NB4 (cell line): ENCODE measurements at places on chromosomes 4 and X.

DNA sequence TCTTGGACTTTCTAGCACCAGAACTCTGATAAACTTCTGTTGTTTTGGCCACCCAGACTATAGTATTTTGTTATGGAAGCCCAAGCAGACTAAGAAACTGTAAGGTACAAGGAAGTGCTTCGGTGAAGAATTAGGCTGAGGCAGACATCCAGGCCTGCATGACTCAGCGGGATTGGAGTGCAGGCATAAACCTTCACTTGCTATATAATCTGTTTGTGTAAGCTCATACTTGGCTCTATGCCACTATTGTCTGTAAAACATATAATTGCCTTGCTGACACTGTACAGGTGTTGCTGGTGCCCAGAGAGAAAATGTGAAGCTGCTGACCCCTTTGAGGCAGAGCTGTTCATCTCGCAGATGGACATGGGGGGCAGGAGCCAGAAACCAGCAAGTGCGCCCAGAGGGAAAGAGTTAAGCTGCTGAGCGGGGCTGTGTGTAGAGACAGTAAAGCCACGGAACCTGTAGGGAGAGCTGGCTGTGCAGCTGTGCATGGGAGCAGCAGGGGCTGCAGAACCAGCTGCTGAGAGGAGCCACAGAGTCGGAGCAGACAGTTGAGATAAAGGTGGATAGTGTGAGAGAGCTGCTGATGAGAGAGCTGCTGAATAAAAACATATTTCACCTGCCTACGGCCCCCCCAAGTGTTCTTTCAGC lies 96.2 kb downstream of the RBM46 start:
- peak; percentile 21 for DNase-seq

DNA sequence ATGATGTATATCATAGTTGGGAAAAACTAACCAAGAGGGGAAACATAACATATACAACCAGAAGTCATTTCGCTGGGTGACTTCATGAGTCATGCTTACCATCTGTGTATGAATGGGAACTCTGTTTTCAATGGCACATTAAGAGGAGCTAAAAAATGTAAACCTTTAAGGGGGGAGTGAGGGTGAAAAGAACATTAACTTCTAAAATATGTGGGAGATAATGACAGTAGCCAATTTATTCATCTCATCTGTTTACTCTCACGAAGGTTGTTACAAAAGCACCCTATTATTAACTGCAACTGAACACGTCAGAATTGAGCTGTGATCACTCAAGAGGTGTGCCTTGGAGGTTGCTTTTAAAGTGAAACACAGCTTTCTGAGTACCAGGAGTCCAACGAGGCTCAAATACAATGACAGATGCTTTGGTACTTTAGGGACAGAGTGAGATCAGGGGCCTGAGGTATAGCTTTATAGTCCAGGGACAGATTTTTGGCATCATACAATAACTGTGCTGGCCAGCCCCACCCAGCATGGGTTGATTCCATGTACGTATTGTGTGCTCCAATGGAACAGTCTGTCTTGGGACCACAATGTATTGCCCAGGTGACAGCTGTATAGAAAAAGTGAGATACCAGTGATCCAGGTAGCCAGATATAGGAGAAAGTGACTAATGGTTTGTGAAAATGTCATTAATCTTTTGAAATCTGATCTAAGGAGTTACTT lies 107.3 kb downstream of the AMMECR1 start:
- DNase-seq, result no peak

GRCh38 chr4:190121759-190122158 lies 51.8 kb upstream of the DUX4 start:
- no peak for DNase-seq

GRCh38 chr4:27272217-27272616 lies 411.6 kb downstream of the STIM2 start:
- DNase-seq, result no peak

DNA sequence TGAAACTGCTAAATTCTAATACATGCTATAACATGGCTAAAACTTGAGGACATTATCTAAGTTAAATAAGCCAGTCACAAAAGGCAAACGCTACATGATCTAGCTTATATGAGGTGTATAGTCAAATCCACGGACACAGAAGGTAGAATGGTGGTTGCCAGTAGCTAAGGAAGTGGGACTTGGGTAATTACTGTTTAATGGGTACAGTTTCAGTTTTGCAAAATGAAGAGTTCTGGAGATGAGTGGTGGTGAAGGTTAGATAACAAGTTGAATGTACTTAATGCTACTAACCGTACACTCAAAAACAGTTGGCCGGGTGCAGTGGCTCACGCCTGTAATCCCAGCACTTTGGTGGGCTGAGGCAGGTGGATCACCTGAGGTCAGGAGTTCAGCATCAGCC lies 644.5 kb upstream of the DIPK2B start:
- no peak for DNase-seq

- DNase-seq, result no peak
Observed at GRCh38 chr4:21946858-21947257, 1.7 kb downstream of the KCNIP4 start.

DNA sequence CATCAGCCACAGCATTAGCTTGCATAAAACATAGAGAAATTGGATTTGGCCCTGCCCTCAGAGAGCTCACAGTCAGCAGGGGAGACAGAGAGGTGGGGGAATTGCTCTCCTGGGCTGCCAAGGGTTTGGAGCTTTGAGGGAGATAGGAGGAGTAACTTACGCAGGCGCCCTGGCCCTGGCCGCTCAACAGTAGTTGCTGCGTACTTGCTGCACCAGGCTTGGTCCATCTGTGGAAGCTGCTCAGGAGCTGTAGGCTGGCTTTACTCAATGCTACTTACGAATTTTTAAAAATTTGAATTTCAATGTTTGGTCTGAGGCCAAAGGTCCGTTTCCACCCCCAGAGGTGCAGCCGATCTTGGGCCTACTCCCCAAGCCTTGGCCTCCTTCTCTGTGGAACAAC lies 83.3 kb downstream of the CPZ start:
- DNase-seq, result no peak

DNA sequence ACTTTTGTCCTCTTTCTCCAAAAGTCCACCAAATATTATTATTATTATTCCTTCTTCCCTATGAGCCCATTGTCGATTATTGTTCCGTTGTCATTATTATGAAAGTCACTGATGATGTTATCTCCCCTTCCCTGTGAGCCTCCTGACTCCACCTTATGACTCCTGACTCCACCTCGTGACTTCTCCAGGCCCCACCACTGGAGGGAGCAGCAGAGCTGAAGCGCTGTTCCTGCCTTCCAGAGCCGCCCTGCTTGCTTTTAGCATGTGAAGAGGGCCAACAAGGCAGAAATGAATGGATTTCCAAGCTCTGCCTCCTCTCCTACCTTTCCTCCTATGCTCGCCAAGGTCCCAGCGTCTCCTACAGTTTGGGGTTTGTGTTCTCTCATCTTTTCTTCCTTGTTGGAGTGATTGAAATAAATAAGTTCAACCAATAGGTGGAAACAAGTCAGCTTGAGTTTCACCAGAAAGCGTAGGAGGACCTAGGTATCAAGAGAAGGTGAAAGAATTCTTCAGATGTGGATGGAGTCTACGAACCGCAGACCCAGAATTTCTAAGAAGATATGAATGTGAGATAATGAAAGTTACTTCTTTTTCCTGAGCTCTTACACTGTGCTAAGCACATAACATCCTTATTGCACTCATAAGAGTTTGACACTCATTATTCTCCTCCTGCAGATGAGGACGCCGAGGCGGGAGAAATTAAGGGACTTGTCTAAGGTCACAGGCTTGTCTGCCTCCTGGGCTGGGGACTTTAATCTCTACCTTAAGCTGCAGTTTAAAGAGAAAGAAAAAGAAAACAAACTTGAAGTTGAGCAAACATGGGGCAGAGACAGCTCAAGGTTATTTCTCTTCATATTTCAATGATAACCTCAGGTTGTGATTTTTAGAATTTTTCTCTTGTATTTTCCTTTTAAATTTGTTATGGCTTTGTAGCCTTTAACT lies 26.1 kb downstream of the IGSF1 start:
- DNase-seq, result peak; percentile 31

GRCh38 chr4:25448379-25449109 lies 71.5 kb downstream of the ANAPC4 start:
- DNase-seq, result no peak

GRCh38 chr4:39763714-39764572 lies 66.0 kb downstream of the UBE2K start:
- DNase-seq, result no peak

DNA sequence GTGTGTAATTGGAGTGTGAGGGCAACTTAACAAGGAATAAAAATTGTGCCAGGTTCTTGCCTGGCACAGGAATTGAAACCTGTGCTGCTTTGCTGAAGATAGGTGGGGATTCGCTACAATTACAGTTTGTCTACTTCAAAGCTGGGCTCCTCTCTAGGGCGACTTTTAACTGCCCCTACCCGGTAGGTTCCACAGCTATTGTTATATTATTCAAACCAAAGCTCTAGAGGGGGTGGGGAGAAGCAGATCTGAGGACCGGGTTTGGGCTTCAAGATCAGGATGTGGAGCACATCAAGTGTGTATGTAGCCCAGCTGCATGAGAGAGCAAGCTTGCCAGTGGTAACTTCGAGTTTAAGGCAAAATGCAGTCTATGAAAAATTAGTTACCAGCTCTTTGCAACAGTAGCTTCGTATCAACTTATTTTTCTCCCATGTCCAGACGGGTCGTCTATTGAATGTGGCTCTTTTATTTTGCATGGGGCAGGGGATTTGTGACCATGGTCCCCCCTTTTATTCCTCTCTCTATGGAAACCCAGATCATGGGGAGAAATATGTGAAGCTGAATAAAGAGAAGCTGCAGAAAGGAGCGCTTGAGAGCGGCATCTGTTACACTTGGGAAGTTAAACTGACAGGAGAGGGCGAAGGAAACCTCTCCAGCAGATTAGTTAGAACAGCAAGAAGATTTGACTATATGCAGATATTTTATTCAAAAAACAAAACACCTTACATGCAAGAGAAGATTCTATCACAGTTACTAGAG lies 3.2 kb upstream of the POU3F4 start:
- no peak for DNase-seq

DNA sequence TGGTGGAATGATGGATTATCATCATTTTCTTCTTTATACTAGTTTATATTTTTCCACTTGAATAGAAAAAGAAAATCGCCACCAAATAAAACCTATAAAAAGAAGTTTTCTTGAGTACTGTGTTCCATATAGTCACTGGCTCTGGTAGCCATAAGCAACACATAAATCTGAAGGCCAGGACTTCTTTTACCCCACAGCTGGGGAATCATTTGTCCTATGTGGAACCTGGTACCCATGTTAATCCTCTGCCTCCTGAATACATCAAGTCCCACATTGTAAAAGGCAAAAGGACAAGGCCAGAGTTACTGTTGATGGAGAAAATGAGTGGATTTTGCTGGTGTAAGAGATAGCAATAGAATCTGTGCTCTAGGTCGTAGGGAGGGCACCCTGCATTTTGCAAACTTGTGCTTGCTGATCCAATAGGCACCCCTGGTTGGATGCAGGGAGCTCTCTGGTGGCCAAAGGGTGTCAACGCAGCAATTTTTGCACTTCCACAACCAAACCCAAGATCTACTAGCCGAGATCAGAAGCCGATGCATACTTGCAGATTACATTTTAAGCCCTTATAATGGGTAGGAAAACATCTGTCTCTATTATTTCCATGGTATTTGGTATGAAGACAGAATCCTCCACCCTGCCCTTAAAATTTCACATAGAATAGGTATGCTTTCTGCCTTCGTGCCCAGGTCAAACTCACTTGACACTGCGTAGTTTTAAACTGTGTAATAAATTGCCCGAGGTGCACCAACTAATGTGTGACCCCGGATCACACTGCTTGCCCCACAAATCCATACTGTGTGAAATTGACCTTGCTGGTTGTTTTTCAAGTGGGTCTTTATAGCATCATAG lies 146.2 kb upstream of the SCML1 start:
- DNase-seq, result peak; percentile 50

DNA sequence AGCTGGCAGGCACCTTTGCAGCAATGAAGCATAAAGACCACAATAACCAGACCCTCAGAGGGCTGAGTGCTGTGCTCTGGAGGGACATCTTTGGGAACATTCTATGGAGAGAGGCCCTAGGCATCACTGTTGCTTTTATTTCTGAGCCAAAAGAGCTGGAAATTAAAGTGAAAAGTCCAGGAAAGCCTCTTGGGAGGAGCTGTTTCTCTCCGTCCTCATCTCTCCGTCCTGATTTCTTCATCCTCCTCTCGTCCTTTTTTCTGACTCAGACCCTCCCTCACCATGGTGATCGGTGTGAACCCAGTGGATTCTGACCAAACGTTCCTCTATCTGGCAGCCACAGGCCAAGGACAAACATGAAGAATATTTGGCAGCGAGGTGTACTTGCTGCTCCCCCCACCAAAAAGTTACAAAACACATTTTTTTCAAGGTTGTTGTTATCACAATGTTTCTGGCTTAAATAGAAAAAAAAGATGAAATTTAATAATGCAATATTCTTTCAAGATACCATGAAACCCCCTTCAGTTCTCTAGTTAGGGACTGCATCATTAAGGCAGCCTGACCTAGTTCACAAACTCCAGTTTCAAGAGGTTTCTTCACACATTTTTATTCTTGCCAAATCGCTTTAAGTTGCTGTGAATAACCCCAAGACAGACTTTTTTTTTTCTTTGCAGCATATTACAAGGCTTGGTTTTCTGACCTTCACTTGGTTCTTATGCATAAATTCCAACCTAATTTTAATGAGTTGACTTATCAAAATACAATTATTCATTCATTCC lies 80.2 kb downstream of the SCD5 start:
- no peak for DNase-seq

- no peak for DNase-seq
Observed at GRCh38 chr4:17437396-17437795, 74.5 kb downstream of the QDPR start.
